Uterus (tissue), 4 donors: ENCODE measurements at places on chromosomes 1 and 21. TPM values are rescaled to one million over a fixed set of nuclear protein-coding genes. Genes with fewer than 3 reads are reported as not detected.

SPRR3 gene
- not detected for total RNA-seq

MAGOH gene
- total RNA-seq: 45.1 TPM

STMN1 gene
- total RNA-seq: 34.6 TPM

FAM167B gene
- total RNA-seq: 13.1 TPM

SIK1 gene
- 4.4 TPM for total RNA-seq

GJA4 gene
- 2.9 TPM for total RNA-seq

VHLL gene
- not detected for total RNA-seq

NUCKS1 gene
- total RNA-seq: 210 TPM
